ENCODE measurements at places on chromosomes 1 and 21.

GRCh38 chr1:83043244-83043643 is 955.7 kb downstream of the TTLL7 start:
- no peak for DNase-seq

DNA sequence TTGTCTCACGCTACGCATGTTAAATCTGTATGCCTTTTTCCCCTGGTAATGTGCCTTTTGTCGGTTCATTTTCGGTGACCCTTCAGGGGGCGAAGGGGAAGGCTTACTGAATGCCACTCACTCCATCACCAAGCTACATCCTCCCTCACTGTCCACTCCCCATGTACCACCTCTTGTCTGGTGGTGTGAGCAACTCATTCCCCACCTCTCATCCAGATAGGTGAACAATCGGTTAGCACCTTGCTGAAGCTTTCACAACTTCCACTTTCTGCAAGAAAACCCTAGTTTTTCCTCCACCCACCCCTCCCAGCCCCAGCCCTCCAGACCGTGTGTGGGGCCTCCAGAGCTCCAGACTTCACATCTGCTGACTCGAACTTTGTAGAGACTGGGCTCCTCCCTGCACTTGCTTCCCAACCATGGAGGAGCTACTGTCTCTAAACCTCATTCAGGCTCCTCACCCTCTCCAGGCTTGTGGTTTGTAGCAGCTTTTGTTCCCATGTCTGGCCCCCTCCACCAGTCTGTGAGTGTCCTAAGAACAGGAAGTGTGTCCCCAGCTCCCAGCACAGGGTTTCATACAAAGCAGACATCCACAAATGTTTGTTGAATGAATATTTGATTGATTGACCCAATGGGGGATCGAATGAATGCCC is 48.4 kb upstream of the RUNX3 start:
- no peak for DNase-seq

GRCh38 chr1:6991266-6991665 is 206.0 kb downstream of the CAMTA1 start:
- no peak for DNase-seq

GRCh38 chr1:233015965-233016364 is 65.6 kb downstream of the NTPCR start:
- no peak for DNase-seq

- DNase-seq: no peak
Observed at GRCh38 chr1:205915354-205915990, 27.8 kb downstream of the SLC26A9 start.

- no peak for DNase-seq
Observed at GRCh38 chr1:203706444-203706843, 58.5 kb upstream of the LAX1 start.

DNA sequence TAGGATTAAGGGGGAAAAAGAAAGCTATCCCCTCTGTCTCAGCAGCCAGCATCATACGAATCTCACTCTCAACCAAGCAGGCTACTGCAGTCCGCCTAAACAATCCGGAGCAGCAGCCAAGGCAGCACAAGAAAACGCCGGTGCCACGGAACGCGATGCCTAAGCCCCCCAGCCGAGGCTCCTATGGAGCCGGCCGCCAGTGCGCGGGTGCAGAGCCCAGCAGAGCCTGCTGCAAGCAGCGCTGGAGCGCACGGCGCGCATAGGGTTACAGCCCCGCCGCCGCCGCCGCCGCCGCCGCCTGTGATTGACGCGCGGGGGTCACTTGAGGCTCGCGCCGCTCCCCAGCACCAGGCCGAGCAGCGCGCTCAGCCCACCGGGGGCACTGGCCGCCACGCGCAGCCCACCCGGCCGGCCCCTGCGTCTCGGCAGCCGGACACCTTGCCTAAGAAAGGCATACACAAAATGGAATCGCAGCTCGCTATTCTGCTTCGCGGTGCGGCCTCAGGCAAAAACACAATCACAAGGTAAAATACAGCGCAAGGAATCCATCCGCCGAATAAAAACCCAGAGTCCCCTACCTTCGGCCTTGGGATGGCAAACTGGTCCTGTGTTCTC is 780 bp downstream of the HIVEP3 start:
- DNase-seq: peak; percentile 31

DNA sequence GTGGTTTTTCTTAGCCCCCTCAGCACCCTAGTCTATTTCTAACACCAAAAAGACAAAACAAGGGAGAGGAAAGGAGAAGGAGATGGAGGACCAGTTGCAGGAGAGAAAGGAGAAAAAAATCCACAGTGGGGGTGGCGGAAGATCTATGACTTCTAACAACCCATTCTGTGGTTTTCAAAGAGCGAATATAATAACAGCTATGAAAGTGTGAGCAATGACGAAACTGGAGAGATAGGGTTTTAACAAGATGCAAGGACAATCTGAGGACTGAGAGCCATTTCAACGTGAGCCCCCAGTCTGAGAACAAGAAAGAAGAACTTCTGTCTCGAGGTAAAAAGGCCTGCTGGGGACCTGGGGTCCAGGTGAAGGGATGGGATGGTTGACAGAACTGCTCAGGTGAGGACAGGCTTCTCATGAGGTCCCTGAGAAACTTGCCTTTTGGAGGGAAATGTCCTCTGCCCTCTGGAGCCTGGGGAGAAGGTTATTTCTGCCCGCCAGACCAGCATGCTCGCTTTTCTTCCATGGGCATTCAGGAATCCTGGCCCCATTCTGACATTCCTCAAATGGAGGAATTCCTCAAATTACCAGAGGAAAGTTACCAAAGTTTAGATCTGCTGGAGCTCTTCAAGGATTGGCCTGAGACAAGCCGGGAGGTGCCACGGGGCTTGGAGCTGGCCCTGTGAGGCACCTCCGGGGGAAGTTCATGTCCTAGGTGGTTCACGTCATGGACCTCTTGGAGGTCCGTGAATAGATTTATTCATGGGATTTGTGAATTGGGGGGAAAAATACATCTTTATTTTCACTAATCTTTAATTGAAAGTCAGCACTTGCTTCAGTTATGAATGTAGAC is at the start of gene CD160:
CD160 (plus strand) TSS at position 270 of the 850 bp plus-strand sequence. CDS start 8,829 bp downstream, outside the sequence.
- DNase-seq: no peak

DNA sequence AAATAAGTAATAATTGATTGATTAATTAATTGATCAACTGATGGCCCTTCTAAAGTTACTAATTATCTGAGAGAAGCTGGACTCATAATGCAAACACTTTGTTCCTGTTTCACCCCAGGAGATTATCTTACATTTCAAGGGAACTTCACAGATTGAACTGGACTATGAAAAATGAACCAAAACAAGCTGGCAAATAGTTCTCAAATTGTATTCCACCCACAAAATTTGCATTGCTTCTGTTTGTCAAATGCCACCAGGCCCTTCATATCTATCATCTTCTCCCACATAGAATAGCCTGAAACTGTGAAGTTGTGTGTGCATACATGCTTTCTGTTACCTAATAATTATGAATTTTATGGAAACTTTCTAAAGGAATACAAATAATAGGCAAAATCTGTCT is 104.0 kb downstream of the ZNF281 start:
- no peak for DNase-seq

GRCh38 chr1:20373764-20374163 is 83.1 kb downstream of the VWA5B1 start:
- DNase-seq: no peak

DNA sequence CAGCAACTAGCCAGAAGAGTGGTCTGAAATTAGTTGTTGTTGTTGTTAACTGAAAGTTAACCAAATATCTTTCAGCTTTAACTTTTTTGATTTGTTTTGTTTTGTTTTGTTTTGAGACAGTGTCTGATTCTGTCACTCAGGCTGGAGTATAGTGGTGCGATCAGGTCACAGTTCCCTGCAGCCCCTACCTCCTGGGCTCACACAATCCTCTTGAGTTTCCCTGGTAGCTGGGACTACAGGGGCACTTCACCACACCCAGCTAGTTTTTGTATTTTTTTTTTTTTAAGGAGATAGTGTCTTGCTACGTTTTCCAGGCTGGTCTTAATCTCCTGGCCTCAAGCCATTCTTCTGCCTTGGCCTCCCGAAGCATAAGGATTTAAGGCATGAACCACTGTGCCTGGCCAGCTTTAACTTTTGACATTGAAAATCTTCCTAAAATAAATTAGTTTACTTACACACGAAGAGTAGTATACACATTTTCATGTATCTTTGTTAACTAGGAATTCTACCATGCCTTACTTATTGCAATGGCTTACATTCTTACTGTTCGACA is 45.0 kb downstream of the GNG12 start:
- no peak for DNase-seq

DNA sequence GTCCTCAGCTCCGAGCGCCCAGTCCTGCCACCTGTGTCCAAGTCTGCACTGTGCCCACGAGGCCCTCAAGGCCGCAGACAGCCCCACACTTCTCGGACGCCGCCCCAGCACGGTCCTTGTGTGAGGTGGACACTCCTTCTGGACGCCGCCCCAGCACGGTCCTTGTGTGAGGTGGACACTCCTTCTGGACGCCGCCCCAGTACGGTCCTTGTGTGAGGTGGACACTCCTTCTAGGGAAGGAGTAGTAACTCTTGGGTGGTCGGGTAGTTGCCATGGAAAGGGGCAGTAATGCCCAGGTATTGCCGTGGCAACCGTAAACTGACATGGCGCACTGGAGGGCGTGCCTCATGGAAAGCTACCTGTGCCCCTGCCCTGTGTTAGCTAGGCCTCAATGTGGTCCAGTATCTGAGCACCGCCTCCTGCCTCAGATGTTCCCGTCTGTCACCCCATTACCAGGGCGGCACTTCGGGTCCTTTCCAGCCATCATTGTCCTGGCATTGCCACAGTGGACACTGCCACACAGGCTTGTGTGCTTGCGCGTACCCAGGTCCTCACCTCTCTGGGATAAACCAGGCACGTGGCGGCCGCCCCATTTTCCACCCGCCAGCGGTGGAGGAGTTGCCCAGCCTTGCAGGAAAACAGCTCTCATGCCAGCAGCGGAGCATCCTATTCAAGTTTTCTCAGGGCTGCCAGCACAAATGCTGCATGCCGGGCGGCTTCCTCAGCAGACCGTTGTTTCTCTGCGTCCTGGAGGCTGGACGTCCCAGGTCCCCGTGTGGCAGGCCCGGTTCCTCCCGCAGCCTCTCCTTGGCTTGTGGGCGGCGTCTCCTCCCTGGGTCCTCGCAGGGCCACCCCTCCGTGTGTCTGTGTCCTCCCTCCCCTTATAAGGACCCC is 40.8 kb upstream of the POFUT2 start:
- DNase-seq: no peak

DNA sequence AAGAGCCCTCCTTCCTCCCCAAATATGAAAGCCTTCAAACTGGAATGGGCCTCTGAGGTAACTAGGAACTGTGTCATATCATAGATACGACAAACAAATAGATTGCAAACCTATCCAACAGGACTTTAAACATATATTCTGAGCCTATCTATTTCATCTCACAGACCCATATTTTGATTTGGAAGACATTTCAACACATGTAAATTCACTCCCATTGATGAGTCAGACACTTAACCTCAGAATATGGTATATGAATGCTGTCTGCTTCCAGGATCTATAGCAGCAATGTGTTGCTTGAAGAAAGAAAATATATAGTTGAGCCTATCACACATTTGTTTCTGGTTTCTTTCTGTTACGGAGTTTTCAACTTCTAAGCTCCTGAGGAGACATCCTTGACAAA is 221.9 kb upstream of the SAMSN1 start:
- DNase-seq: no peak

GRCh38 chr1:20732071-20732587 is 374 bp downstream of the SH2D5 start:
- DNase-seq: peak; percentile 35

DNA sequence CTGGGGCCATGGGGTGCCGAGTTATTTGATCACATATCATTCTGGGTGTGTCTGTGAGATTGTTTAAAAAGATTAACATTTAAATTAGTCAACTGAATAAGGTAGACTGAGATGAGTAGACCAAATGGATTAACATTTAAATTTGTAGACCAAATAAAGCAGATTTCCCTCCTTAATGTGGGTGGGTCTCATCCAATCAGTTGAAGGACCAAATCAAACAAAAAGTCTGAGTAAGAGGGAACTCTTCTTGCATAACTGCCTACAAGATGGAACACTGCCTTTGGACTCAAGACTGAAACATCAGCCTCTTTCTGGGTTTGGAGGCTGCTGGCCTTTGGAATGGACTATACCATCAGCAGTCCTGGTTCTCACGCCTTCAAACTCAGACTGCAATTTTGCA is 17.0 kb upstream of the SNX7 start:
- no peak for DNase-seq

DNA sequence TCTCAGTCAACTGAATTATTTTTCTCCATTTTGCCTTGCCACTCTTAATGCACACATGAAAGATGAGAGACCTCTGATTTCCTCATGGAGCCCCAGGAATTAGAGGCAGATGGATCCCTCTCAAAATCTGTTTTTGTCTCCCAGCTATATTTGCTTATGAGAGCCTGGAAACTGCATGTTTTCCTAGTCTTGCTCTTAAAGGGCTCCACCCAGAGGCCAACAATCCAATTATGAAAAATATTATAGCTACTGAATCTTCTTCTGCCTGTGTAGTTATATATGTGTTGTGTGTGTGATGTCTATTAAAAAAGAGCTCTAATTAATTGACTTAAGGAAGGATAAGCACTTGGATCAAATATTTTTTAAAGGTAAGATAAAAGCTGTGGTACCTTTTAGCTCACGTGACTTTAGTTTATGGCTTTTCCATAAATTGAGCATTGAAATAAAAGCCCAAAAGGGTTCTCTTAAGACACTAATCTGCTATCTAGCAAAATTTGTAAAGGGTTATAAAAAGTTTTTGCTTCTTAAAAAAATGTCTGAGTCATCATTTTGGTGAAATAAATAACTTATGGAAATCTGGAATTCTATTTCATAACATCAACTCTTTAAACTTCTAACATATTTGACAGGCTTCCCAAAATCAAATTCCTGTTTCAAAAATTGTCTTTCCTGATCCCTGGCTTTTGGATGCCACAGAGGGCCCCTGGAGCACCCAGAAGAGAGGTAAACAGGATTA is 31.2 kb upstream of the TSPEAR start:
- no peak for DNase-seq

DNA sequence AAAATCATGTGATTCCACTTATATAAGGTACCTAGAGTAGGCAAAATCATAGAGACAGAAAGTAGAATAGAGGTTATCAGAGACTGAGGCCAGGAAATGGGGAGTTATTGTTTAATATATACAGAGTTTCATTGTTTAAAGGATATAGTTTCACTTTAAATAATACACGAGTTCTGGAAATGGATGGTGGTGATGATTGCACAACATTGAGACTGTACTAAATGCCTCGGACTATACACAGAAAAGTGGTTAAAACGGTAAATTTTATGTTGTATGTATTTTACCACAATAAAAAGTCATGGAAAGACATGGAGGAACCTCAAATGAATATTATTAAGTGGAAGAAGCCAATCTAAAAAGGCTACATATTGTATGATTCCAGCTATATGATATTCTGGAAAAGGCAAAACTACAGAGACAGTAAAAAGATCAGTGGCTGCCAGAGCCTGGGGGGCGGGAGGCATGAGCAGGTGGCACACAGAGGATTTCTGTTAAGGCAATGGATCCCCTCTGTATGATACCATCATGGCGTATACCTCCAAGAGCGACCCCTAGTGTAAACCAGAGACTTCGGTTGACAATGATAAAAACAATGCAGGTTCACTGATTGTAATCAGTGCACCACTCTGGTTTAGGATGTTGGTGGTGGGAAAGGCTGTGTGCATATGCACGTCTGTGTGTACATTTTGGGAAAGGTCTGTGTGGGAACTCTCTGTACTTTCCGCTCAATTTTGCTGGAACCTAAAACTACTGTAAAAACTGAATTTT is 7.5 kb downstream of the C1orf198 start:
- no peak for DNase-seq

- DNase-seq: no peak
Observed at GRCh38 chr1:85463731-85464496, 1.0 kb downstream of the DDAH1 start.
